ENCODE measurements at places on chromosomes 3 and 15. TPM values are rescaled to one million over a fixed set of nuclear protein-coding genes. Genes with fewer than 3 reads are reported as not detected.

Gene MFGE8
- 421 TPM for total RNA-seq

Gene GPR171
- total RNA-seq: not detected

Gene IL5RA
- not detected for total RNA-seq

Gene UBA7
- 25.1 TPM for total RNA-seq

Gene ABI3BP
- 23.6 TPM for total RNA-seq

Gene FAM98B
- 28.7 TPM for total RNA-seq

Gene MRPL46
- total RNA-seq: 80.8 TPM

DNA sequence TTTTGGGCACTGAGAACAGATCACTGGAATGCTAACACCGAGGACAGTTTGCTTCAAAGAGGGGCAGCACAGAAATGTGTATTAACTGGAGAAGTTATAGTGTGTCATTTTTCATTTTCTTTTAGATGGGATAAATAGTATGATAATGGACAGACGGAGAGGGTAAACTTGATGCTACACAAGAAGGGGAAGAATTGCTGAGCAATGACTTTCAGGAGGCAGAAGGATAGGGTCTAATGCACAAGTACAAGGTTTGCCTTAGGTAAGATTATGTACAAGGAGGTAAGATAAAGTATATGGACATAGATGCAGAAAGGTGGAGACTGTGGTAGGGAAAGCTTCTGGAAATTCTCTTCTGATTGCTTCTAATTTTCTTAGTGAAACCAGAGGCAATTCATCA, 32.3 kb upstream of the LRRC58 start:
- no peak overlapping the region for H3K27ac ChIP-seq
- H3K4me1 ChIP-seq: no peaks in the 10 kb centered on the region
- no peaks in the 10 kb centered on the region for H3K27me3 ChIP-seq
- no peaks in the 10 kb centered on the region for H3K36me3 ChIP-seq
- H3K4me3 ChIP-seq: no peak overlapping the region
- DNase-seq: no peak

DNA sequence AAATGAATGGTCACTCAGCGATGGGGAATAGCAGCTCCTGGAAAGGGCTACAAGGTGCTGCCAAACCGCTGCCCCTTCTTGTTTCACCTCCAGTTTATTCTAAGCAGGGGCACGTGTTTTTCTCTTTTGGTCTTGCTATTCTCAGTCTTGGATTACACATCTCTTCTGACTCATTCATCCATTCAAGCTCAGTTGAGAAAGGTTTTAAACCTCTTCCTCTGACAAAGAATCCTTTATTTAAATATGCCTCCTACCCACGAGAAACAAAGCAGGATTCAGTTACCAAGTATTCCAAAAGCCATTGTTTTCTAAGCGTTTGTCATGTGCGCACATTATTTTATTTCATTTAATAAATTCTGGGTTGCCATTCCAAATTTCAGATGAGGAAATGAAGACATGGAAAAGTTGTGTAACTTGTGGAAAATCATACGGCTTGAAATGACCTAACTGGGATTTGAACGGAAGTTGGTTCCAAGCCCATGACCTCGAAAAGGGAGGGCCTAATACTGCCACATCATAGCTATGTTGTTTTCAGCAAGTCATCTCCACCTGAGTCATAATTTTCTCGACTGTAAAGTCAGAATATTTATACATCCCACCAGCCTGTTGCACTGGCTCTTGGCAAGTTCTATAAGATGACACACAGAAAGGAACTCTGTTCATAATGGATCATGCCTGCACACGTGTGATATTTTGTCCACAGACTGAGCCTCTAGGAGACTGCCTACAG, 292.0 kb upstream of the SLCO3A1 start:
- H3K36me3 ChIP-seq: no peaks in the 10 kb centered on the region
- no peaks in the 10 kb centered on the region for H3K4me1 ChIP-seq
- H3K27ac ChIP-seq: peak overlapping the region; percentile 56
- H3K4me3 ChIP-seq: no peak overlapping the region
- no peak for DNase-seq

- no peaks in the 10 kb centered on the region for H3K36me3 ChIP-seq
- H3K4me3 ChIP-seq: peak within 1 kb of the TSS; percentile 52
- H3K4me1 ChIP-seq: peaks cover 10% of the 10 kb centered on the region
- no peak within 1 kb of the TSS for H3K27ac ChIP-seq
- DNase-seq: no peak
- peaks cover 86% of the 10 kb centered on the region for H3K27me3 ChIP-seq
Measured at GRCh38 chr3:10505050-10505790, at the start of gene ATP2B2. Gene ATP2B2, minus strand, starts transcription at chr3:10505586. Its CDS starts 56,043 bp downstream, at chr3:10449543.

- H3K36me3 ChIP-seq: no peaks in the 10 kb centered on the region
- no peak overlapping the region for H3K27ac ChIP-seq
- DNase-seq: no peak
- H3K27me3 ChIP-seq: no peaks in the 10 kb centered on the region
- peaks cover 35% of the 10 kb centered on the region for H3K4me1 ChIP-seq
Measured at GRCh38 chr3:42670051-42670576, 15.2 kb upstream of the KLHL40 start.

DNA sequence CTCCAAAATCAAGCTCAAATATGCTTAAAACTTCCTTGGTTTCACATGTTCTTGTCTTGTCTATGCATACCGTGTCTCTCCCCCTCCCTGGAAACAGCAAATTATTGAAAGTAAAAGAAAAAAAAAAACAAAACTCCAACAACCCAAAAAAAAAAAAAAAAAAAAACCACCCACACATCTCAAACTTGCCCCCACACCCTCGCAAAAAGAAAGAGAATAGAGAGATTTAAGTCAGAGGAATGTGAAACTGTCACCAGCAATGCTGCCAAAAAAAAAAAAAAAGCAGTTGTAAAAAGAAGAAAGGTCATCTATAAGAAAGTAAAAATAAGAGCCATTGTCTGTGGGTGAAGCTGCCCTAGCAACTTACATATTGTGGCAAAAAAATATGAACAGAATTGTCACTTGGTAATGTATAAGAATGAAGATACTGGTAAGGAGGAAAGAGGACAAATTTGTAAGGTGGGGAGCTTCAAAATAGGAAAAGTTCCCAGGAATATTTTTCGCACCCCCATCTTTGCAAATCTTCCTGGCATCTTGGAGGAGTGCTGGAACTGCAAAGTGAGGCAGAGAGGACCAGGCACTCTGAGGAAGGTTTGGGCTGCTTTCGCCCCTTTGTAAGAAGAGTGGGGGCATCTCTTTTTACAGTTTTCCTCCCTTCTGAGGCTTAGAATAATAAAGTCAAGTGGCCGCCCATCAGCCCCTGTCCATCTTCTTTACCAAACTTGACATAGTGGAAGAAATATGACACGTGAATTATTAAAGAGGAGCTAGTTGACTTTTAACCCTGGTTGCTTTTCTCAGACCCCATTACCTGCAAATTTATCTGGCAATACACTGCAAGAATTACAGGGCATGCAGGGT, 81.8 kb downstream of the NR2F2 start:
- H3K4me1 ChIP-seq: peaks cover 33% of the 10 kb centered on the region
- H3K4me3 ChIP-seq: no peak overlapping the region
- H3K27me3 ChIP-seq: peaks cover 100% of the 10 kb centered on the region
- H3K36me3 ChIP-seq: no peaks in the 10 kb centered on the region
- no peak overlapping the region for H3K27ac ChIP-seq

DNA sequence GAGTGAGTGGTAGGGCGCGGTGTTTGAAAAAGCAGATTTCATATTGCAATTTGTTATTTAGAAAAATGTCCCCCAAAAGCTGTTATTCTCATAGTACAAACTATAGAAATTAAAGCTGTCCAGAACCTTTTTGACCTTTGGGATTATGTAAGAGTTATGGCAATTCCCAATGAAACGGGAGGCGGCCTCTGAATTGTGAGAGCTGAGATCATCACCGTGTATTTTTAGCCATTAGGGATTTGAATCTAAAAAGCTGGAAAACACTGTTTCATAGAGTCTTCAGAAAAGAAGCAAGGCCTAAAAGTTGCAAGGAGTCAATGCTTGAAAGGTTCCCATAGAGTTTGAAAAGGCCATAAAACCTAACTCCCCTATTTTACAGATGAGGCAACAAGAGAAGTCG, 38.6 kb upstream of the SLC25A26 start:
- peaks cover 53% of the 10 kb centered on the region for H3K4me1 ChIP-seq
- no peak for DNase-seq
- no peaks in the 10 kb centered on the region for H3K36me3 ChIP-seq
- no peaks in the 10 kb centered on the region for H3K27me3 ChIP-seq

GRCh38 chr15:56964182-56964581, 45.7 kb downstream of the TCF12 start:
- H3K27ac ChIP-seq: no peak overlapping the region
- no peak overlapping the region for H3K4me3 ChIP-seq
- no peaks in the 10 kb centered on the region for H3K27me3 ChIP-seq
- H3K4me1 ChIP-seq: peaks cover 72% of the 10 kb centered on the region
- H3K36me3 ChIP-seq: no peaks in the 10 kb centered on the region

DNA sequence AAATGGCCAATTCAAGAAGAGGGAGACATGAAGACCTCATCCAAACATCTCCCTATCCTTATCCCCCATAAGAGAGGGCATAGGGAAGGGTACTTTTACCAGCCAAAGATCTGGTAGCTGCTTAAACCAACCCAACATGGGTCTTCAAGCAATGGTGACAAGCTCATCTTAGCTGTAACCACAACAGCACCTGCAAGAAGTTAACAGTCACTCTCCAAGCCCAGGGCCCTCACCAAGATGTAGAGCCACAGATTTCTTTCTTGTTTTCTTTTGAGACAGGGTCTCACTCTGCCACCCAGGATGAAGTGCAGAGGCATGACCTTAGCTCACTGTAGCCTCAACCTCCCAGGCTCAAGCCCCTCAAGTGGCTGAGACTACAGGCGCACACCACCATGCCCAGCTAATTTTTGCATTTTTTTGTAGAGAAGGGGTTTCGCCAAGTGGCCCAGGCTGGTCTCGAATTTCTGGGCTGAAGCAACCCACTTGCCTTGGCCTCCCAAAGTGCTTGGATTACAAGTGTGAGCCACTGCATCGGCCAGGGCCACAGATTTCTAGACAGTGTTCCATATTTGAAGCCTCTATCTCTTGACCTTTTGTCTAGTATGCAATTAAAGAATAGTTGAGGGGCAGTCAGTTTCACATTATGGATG, 57.1 kb downstream of the DHX30 start:
- H3K4me1 ChIP-seq: peaks cover 22% of the 10 kb centered on the region
- no peak overlapping the region for H3K4me3 ChIP-seq
- H3K36me3 ChIP-seq: peaks cover 82% of the 10 kb centered on the region
- DNase-seq: no peak

GRCh38 chr15:48478581-48478980, 147.4 kb downstream of the DUT start:
- H3K27ac ChIP-seq: no peak overlapping the region
- DNase-seq: no peak
- peaks cover 34% of the 10 kb centered on the region for H3K36me3 ChIP-seq
- H3K4me3 ChIP-seq: no peak overlapping the region
- H3K4me1 ChIP-seq: no peaks in the 10 kb centered on the region

DNA sequence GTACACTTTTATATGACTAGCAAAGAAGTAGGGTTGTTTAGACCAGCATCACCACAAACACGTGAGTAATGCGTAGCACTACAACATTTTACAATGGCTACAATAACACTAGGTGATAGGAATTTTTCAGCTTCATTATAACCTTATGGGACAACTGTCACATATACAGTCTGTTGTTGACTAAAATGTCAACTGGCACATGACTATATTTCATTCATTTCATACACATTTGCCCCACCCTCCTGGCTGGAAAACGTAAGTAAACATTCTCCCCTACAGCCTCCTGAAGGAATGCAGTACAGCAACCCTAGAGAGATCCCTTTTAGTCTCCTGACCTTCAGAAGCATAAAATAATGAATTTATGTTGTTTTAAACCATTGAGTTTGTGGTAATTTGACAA, 16.2 kb downstream of the RIOX2 start:
- peaks cover 12% of the 10 kb centered on the region for H3K4me1 ChIP-seq
- no peak overlapping the region for H3K4me3 ChIP-seq
- H3K36me3 ChIP-seq: peaks cover 49% of the 10 kb centered on the region
- DNase-seq: no peak
- no peaks in the 10 kb centered on the region for H3K27me3 ChIP-seq
- H3K27ac ChIP-seq: no peak overlapping the region

DNA sequence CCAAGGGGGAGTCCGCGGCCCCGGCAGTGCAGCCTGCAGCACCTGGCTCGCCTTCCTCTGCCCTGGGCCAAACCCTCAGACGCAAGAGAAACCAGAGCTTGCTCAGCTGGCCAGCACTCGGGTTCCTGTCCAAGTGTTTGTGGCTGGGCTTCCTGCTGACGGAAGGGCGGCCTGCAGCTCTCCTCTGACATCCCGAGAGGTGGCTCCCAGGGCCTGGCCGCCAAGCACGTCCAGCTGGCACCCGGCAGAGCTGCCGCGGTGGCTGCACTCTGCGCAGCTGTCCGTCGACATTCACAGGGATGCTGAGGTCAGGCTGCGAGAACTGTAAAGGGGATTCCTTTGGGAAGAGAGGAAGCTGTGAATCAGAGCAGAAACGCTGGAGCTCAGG, 85.6 kb downstream of the CPN2 start:
- H3K4me3 ChIP-seq: peak overlapping the region; percentile 36
- H3K27me3 ChIP-seq: no peaks in the 10 kb centered on the region
- peaks cover 65% of the 10 kb centered on the region for H3K4me1 ChIP-seq
- H3K36me3 ChIP-seq: no peaks in the 10 kb centered on the region
- peak; percentile 93 for DNase-seq

DNA sequence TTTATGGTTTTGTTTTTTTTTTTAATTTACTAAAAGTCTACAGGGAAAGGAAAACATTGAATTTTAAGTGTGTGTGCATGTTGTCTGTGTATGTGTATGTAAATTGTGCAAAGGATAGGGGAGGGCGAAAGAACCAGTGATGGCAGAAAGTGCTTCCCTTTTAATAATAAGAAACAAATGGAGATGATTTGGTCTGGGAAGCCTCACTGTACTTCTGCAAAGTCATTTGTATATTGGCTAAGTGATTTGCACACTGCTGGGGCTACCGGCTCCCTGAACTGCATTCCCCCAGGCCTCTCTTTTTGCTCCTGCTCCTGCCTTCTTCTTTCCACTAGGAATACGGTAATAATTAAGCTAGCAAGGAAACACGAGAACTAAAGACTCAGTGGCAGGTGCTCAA, 101.2 kb downstream of the CD47 start:
- H3K36me3 ChIP-seq: no peaks in the 10 kb centered on the region
- no peak for DNase-seq
- H3K27me3 ChIP-seq: no peaks in the 10 kb centered on the region
- peaks cover 37% of the 10 kb centered on the region for H3K4me1 ChIP-seq
- no peak overlapping the region for H3K4me3 ChIP-seq

DNA sequence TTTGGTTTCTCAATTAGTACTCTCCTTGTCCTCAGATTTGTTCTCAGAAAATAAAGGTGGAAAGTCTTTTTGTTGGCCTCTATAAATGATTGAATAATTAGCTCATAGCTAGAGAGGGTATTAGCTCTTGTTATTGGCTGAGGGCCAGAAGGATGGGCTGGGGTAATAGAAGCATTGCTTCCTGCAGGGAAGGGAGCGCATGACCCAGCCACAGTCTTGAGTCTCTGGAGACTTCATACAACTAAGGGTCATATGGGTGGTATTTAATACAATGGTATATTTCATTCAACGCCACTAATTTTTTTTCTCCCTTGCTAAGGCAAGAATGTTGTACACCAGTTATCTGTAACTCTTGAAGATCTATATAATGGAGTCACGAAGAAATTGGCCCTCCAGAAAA, 8.4 kb downstream of the DNAJA4 start:
- no peak for DNase-seq
- H3K4me1 ChIP-seq: peaks cover 14% of the 10 kb centered on the region
- H3K4me3 ChIP-seq: no peak overlapping the region
- peaks cover 43% of the 10 kb centered on the region for H3K36me3 ChIP-seq
